ENCODE measurements at places on chromosomes 11 and 22.

DNA sequence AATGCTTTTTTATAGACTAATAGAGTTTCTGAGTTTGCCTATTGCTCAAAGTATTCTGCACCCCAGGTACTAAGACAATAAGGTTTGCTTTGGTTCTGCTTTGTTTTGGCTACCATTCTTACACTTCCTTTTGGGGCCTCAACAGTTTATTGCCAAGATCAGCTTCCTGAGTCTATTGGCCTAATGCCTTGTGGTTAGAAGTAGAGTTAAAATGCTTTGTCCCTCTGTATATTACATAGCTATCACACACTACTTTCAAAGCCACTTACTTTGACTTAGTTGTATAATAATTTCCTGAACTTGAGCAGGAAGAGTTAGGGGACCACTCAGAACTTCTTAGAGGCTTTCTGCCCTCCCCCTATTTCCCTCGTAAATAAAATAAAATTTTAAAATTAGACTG is 96.5 kb downstream of the DLG2 start:
- DNase-seq, result no peak

DNA sequence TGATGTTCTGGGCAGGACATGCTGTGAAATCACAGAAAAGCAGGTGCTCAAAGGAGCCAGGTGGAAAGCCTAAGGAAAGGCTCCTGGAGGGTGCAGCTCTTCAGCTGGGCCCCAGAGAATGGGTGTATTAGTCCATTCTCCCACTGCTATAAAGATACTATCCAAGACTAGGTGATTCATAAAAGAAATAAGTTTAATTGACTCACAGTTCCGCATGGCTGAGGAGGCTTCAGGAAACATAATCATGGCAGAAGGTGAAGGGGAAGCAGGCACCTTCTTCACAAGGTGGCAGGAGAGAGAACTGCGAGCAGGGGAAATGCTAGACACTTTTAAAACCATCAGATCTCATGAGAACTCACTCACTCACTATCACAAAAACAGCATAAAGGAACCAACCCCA is 43.1 kb upstream of the DEUP1 start:
- no peak for DNase-seq

DNA sequence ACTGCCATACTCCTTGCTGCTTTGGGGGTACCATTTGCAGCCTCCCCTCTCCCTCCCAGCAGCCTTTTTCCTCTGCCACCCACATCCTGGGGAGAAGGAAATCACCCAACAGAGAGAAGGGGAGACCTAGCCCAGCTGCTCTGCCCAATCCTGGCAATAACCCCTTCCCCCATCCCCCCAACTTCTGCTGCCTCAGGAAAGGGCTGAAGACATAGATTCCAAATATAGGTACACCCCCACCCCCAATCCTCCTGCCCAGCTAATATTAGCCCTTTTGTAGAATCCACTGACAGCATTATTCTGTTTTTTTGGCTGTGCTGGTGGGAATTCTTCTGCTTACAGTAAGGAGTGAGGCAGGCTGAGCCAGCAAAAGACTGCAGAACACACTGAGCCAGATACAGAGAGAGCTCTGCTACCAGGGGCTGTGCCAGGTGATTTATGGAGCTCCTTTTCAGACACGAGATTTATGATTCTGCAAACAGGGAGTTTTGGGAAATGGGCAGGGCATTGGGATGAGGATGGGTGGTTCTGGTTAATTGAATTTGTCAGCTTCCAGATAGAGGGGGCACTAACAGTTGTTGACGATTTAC is 164.0 kb downstream of the TENM4 start:
- no peak for DNase-seq

- DNase-seq, result no peak
Measured at GRCh38 chr11:58121096-58121495, 4.2 kb downstream of the OR9I1 start.

- DNase-seq, result no peak
Measured at GRCh38 chr22:45678961-45679912, 7.6 kb downstream of the ATXN10 start.

GRCh38 chr11:96622026-96622634 is 232.3 kb downstream of the JRKL start:
- no peak for DNase-seq

Data from activated T-cell treated with anti-CD3 and anti-CD28 coated beads, Interleukin-2, amount 50 U/mL, for 48 hours (primary cell).